ENCODE measurements at places on chromosomes 12 and 14.

DNA sequence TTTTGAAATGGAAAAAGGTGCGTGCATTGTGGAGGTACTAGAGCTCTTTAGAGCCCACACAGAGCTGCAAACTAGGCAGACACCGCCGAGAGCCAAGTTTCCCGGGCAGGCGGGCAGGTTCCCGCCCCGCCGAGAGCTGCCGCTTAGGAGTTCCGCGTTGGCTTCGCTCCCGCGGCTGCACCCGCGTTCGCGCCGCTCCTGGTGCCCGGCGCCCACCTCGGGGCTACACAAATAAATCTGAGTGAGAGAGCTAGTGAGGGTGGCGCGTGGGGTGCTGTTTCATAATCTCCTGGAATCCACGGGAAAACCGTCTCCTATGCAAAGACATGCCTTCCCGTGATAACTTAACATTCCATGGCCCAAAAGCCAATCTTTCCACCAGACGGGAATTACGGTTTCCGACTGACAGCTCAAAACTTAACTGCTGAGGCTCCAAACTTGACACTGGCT is 645 bp downstream of the KITLG start:
- no peak for DNase-seq

DNA sequence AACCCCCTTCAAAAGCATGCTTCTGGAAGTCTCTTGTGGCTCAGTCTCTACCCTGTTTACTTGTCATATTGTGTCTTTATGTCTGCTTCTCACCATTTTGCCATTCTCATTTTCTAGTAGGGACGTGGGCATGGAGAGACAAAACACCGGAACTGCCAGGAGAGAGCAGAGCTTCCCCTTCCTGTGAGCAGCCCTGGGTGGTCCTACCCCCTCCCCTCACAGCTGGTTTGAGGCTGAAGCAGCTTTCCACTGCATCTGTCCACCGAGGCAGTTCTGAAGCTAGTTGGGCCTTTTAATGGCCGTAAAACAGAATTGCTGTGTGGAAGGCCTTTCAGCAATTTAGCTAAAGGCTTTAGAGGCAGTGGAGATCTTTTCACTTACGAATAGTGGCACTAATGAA is 77.0 kb downstream of the PELI2 start:
- DNase-seq, result peak; percentile 31

DNA sequence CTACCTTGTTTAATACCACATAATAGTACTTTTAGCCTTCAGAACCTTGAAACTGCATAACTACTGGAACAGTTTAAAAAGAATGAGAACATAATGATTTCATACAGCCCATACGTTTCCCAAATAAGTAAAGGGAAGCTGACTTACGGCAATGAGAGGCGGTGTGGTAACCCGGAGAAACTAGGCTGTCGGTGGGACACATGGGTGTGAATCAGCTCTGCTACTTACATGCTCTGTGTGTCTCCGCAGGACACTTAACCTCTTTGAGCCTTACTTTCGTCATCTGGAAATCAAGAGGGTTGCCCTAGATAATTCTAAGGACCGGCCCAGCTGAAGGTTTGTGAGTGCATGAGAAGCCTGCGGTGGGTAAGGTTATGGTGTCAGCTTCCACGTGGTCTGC is 49.3 kb upstream of the PLEKHG3 start:
- DNase-seq, result peak; percentile 28

GRCh38 chr12:7834701-7835100 is 38.0 kb downstream of the SLC2A14 start:
- no peak for DNase-seq

DNA sequence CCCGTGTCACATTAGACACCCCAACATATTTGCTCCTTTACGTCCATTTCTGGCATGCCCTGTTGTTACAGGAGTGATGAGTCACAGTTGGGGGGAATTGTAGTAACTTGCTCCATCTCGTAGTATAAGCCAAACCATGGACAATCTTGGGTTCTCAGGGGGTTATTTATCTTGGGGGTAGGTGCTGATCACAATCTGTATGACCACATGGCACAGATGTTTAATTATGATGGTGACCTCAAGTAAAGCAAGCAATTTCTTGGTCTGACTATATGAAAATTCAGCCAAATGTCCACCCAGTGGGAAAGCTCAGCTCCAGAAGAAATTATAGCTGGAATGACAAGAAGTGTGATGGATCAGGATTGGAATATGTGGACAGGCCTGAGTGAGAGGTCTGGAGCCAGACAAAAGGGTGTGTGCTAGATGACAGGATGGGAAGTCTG is 32.1 kb upstream of the STON2 start:
- peak; percentile 9 for DNase-seq

GRCh38 chr14:64768401-64769095 is 64.3 kb downstream of the PLEKHG3 start:
- no peak for DNase-seq

GRCh38 chr14:61034416-61035120 is 53.5 kb downstream of the SLC38A6 start:
- no peak for DNase-seq
